Prostate gland (tissue), 2 donors: ENCODE measurements at places on chromosomes 4 and X. TPM values are rescaled to one million over a fixed set of nuclear protein-coding genes. Genes with fewer than 3 reads are reported as not detected.

GRCh38 chr4:45442466-45442865 is 681.4 kb downstream of the GABRG1 start:
- no peak for DNase-seq
- H3K36me3 ChIP-seq = no peaks in the 10 kb centered on the region
- H3K27me3 ChIP-seq = no peaks in the 10 kb centered on the region
- H3K27ac ChIP-seq = no peak overlapping the region

- H3K4me3 ChIP-seq = no peak overlapping the region
- DNase-seq = no peak
- no peak overlapping the region for H3K27ac ChIP-seq
- H3K27me3 ChIP-seq = no peaks in the 10 kb centered on the region
- no peaks in the 10 kb centered on the region for H3K36me3 ChIP-seq
Observed at GRCh38 chr4:137375111-137375850, 157.0 kb downstream of the PCDH18 start.

DNA sequence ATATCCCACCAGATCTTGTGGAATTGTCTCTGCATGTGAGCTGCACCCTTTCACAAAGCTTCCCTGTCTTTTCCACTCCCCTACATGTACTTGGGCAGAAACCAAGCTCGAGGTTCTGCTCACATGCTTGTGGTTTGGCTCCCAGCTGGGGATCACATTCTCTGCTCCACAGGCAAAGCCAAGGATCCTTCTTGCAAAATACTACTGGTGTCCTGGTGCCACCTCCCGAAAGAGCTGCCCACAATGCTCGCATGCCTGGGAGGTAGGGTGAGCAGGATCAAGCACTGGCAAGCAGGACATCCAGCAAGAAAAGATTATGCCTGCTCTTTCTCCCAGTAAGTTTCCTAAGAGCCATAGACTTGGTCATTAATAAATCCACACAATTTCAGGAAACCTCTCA is 45.1 kb upstream of the PPARGC1A start:
- no peak overlapping the region for H3K27ac ChIP-seq
- H3K4me1 ChIP-seq = no peaks in the 10 kb centered on the region
- no peak overlapping the region for H3K4me3 ChIP-seq
- no peaks in the 10 kb centered on the region for H3K27me3 ChIP-seq
- H3K36me3 ChIP-seq = no peaks in the 10 kb centered on the region
- DNase-seq = peak; percentile 90

DNA sequence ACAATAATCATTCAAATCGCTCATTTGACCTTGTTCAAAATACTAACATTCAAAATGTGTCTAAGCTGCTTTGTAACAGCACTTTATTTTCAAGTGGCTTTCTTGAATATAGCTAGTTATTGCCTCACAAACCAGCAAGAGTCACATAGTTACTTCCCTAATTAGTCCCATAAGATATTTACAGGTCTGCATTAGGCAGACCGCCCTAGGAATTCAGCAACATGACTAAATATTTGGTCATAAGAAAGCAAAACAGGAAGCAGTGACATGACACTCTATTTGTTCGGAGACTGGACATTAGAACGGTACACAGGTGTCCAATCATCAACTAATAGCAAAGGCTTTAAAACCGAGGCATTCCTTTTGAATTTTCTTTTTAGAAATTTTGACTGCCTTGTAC is 262.0 kb downstream of the COL25A1 start:
- H3K36me3 ChIP-seq = no peaks in the 10 kb centered on the region
- H3K27me3 ChIP-seq = no peaks in the 10 kb centered on the region
- no peak overlapping the region for H3K27ac ChIP-seq
- no peak overlapping the region for H3K4me3 ChIP-seq

GRCh38 chr4:24570574-24571236 is 13.6 kb downstream of the DHX15 start:
- no peaks in the 10 kb centered on the region for H3K36me3 ChIP-seq
- no peak overlapping the region for H3K27ac ChIP-seq
- no peaks in the 10 kb centered on the region for H3K4me1 ChIP-seq
- no peaks in the 10 kb centered on the region for H3K27me3 ChIP-seq

The DRD5 gene
- total RNA-seq = not detected

The ADH6 gene
- total RNA-seq = not detected

DNA sequence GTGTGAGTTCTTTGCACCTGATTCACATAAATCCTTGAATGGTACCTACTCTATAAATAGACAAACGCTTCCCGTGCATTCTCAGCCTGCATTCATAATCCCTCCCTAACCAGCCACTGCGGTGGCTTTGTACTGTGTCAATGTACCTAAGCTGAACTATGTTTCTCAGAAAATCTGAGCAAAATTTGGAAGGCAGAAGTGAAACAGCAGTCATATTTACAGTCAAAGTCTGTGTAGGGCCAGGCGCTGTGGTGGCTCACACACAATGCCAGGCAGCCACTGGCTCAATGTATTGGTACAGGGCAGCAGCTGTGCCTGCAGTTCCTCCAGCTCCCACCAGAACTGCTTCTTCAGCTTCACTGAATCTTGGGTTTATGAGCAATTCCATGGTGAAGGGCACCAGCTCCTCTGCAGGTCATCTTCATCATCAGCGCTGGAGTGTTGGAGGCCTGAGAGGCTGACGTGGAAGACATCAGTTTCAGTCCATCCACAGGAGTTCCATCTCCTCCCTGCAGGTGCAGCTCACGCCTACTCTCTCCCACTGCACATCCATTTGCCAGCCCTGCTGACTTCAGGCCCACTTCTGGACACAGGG is 32.3 kb upstream of the IRF2 start:
- no peaks in the 10 kb centered on the region for H3K36me3 ChIP-seq
- H3K27me3 ChIP-seq = no peaks in the 10 kb centered on the region
- no peak overlapping the region for H3K27ac ChIP-seq
- no peak overlapping the region for H3K4me3 ChIP-seq
- no peaks in the 10 kb centered on the region for H3K4me1 ChIP-seq

DNA sequence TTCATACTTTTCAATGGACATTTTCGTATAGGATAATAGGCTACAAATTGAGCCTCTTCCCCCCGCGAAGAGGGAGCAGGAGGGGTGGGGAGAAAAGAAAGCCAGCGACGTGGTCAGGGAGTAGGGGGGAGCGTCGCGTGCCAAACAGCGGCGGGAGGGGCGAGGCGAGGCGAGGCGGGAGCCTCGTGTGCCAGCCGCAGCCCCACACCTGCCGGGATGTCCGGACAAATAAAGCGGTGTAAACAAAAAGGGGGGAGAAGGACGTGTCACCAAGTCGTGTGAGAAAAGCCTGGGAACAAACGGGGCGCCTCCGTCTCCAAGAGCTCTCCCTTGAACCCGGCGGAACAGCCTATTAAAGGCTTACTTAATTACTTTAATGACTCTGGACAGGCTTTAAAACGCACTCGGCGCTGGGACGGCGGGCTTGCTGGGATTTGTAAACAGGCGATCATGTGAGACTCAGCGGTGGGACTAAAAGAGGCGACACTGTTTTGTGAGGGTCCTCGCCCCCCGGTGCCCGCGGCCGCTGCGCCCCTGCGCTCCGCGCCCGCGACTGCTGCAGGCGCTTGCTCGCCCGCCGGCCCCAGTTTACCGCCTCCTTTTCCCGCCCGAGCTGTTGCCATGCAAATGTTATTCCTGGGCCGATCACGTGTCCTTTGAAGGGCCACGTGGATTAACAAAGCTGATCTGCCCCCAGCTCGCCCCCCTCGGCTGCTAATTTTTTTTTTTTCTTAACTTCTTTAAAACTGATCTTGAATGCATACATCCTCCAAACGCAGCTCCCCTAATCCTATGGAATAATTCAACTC is at the start of gene HELT:
TSS of gene HELT (plus strand) at position 527 of the 809 bp plus-strand sequence. CDS start 439 bp downstream, outside the sequence.
- H3K27ac ChIP-seq = no peak within 1 kb of the TSS
- H3K4me3 ChIP-seq = no peak within 1 kb of the TSS
- no peak for DNase-seq
- peaks cover 53% of the 10 kb centered on the region for H3K27me3 ChIP-seq
